Stimulated activated CD8-positive, alpha-beta memory T cell treated with anti-CD3 and anti-CD28 coated beads, Interleukin-7, amount 100 ng/mL, for 24 hours (primary cell): ENCODE measurements at places on chromosomes 4 and X.

DNA sequence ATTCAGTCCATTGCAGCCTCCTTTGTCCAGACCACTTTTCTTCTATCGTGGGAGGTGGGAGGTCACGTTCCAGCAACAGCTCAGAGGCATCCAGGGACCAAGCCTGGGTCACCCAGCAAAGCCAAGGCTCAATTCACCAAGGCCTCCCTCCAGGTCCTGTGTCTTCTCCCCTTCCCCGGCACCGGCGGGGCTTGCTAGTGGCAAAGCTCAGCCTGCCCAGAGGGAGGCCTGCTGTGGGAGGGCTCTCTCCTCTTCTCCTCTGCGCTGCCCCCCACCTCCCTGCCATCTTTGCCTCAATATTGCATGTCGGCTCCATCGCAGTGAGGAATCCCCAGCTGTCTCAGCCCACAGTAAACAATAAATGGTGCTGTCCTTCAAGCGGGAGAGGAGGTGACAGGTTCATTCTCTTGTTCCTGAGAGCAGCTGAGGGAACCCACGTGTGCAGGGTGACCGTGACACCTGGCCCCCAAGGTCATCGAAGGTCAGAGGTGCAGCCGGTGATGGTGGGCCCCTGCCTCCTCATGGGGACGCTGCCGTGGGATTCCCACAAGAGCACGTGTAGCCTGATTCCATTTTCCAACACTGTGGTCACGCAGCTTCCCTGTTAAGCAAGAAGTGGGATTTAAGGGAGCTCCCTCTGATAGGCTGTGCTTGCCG is 111.5 kb upstream of the PSAPL1 start:
- no peak for DNase-seq

DNA sequence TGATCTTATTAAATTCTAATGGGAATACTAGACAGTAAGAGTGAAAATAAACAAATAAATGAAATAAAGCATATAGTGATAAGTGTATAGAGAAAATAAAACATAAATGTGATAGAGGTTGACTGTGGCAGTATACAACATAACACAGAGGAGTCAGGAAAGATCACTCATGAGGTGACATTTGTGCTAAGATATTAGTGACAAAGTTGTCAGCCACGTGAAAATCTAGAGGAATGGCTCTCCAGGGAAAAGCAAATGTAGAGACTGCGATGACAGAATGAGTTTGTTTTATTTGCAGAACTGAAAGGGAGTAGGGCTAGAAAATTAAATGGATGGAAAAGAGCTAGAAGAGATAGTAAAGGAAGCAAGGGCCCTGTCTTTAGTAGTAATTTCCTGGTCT is 72.8 kb upstream of the GABRA2 start:
- DNase-seq, result no peak

- DNase-seq, result no peak
These were observed 898.2 kb downstream of the PCDH18 start for GRCh38 chr4:136634121-136634520.

DNA sequence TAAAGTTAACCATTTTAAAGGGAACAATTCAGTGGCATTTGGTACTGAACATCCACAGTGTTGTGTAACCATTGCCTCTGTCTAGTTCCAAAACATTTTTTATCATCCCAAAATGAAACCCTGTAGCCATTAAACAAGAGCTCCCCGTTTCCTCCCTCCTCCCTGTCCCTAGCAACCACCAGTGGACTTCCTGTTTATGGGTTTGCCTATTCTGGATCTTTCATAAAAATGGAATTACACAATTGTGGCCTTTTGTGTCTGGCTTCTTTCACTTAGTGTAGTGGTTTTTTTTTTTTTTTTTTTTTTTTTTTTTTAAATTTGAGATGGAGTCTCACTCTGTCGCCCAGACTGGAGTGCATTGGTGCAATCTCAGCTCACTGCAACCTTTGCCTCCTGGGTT is 11.6 kb downstream of the RBMX2 start:
- no peak for DNase-seq

- no peak for DNase-seq
These were observed 60.1 kb downstream of the TSC22D3 start for GRCh38 chrX:107715331-107716117.

DNA sequence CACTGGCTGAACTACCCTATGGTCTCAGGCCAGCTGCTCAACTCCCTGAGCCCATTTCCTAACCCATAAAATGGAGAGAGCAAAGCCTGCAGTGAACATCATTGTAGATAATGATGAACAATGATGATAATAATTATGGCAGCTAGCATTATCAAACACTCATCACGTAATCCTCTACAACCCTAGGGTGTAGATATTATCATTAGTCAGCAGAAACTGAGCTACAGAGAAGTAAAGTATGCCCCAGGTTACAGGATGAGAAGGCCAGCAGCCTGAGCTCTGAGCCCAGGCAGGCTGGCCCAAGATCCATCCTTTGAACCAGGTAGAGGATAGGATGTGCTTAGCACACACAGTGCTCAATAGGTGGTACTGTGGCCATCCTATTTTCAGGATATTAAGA is 43.2 kb downstream of the REELD1 start:
- DNase-seq, result no peak

DNA sequence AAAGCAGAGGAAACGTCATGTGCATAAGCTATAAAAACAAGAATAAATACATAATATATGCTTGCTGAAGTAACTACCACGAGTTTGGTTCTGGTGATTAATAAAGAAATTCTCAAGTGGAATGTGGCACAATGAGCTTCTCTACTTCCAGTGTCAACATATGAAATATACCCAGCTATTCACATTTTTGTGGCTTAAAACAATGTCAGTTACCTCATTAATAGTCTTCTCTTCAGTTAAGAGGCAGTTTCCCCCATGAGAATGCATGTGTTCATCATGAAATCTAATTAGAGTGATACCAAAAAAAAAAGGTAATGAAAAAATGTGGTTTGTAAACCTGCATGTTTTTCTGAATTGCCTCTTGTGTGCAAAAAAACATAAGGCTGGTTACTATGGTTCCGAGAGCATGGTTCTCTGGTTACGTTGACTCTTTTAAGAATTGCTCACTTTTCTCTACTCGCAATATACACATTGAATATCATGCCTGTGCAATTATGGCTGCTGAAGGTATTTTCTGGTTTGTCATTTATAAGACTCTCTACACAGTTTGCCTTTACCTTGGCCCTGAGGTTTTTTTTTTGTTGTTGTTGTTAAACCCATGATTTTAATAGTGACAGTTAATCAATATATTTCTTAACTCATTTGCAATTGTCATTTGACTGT is 108.2 kb downstream of the PCDH7 start:
- DNase-seq, result no peak

GRCh38 chr4:101127176-101127790 is 220.0 kb downstream of the PPP3CA start:
- no peak for DNase-seq

DNA sequence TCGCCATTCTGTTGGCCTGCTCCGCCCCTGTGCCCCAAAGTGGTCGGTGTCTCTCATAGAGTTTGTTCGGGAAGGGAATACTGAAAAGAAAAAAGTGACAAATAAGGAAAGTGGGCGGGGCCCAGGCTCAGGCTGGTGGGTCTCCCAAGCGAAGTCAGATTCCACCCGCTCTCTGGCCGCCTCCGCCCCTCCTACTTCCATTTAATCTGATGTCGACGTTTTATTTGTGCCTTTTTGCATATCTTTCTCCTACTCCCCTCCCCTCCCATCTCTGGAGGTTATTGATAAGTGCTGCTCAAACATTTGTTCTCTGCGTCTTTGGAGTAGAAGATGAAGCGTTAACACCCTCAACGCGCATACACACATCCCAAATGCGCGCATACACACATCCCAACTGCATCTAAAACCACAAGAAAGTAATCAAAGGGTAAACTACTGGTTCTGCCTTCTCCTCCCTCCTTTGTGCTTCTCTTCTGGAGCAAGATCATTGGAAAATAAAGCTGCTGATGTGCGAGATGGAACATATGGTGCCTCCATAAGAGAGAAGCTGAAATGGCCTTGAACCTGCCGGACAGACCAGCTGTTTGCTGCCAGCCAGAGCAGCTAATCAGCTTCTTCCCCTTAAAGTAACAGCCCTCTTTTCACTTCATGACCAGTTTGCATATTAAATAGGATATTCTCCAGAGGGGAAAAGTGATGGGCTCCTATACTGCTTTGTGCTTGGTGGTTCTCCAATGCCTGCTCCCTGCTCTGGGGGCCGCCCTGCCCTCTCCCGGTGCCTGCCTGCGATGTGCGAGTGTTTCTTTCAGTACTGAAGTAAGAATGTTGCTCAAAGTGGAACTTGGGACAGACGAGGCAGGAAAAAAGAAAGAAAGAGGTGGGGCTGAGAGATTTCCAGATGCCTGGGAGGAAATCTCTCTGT is 3.1 kb downstream of the MAMLD1 start:
- no peak for DNase-seq

GRCh38 chr4:121200795-121201472 is 36.8 kb upstream of the TNIP3 start:
- no peak for DNase-seq
